Muscle of leg (tissue), 16 donors: ENCODE measurements at places on chromosomes 11 and 22.

- H3K27ac ChIP-seq: no peak overlapping the region
- H3K36me3 ChIP-seq: no peaks in the 10 kb centered on the region
- no peak overlapping the region for H3K4me3 ChIP-seq
- peaks cover 7% of the 10 kb centered on the region for H3K4me1 ChIP-seq
- DNase-seq: no peak
These were observed 1241.5 kb downstream of the BRD1 start for GRCh38 chr22:48585916-48586798.

- no peak for DNase-seq
- H3K27me3 ChIP-seq: peaks cover 9% of the 10 kb centered on the region
- no peaks in the 10 kb centered on the region for H3K36me3 ChIP-seq
- H3K4me3 ChIP-seq: no peak overlapping the region
These were observed 1291.0 kb downstream of the TBC1D22A start for GRCh38 chr22:48053486-48053885.

- H3K36me3 ChIP-seq: no peaks in the 10 kb centered on the region
- no peaks in the 10 kb centered on the region for H3K4me1 ChIP-seq
- no peaks in the 10 kb centered on the region for H3K27me3 ChIP-seq
- no peak overlapping the region for H3K4me3 ChIP-seq
- no peak for DNase-seq
- H3K27ac ChIP-seq: no peak overlapping the region
These were observed 3913.9 kb upstream of the OR11H1 start for GRCh38 chr22:11613898-11614755.

DNA sequence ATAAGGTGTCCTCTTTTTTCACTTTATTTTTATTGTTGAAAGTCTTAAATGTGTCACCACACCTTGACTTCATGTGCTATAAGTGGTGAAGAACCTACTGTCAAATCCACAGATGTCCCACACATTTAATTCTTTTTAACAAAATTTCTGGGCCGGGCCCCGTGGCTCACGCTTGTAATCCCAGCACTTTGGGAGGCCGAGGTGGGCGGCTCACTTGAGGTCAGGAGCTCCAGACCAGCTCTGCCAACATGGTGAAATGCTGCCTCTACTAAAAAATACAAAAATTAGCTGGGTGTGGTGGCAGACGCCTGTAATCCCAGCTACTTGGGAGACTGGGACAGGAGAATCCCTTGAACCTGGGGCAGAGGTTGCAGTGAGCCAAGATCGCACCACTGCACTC is 3.0 kb downstream of the CBL start:
- peaks cover 13% of the 10 kb centered on the region for H3K4me1 ChIP-seq
- H3K27me3 ChIP-seq: no peaks in the 10 kb centered on the region
- DNase-seq: no peak
- no peak overlapping the region for H3K27ac ChIP-seq

GRCh38 chr22:21939461-21939913 is 13.2 kb downstream of the PPM1F start:
- no peak overlapping the region for H3K4me3 ChIP-seq
- H3K4me1 ChIP-seq: peaks cover 88% of the 10 kb centered on the region
- peak; percentile 66 for DNase-seq
- peak overlapping the region; percentile 99 for H3K27ac ChIP-seq
- H3K36me3 ChIP-seq: peaks cover 65% of the 10 kb centered on the region
- H3K27me3 ChIP-seq: no peaks in the 10 kb centered on the region

GRCh38 chr11:30879322-30880005 is 293.3 kb upstream of the MPPED2 start:
- H3K4me3 ChIP-seq: no peak overlapping the region
- no peaks in the 10 kb centered on the region for H3K27me3 ChIP-seq
- DNase-seq: peak; percentile 89

DNA sequence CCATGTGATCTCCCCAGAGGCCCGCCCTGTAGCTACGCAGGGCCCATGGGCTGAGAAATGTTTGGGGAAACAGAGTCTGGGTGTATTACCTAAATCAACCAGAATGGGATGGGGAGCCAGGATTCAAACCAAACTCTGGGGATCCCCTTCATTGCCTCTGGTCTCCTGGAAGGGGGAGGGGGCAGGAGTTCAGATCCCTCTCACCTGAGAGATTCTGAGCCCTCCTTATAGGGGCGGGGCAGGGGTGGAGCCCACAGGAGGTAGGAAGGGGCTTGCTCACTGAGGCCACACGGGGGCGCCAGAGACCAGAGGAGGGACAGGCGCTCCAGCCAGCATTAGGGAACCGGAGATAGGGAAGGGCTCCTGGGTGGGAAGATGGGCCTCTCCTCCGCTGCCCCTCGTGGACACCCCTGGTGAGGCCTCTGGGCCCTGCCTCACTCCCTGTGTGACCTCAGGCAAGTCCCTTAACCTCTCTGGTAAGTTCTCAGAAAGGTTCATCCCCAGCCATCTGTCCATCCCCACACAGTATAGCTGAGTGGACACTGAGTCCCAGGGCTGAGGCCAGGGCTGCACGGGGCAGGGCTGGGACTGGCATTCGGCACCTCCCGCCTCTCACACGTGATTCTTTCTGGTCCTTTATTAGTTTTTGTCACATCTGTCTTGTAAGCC is 2.7 kb upstream of the CDC42BPG start:
- DNase-seq: peak; percentile 94
- H3K27me3 ChIP-seq: no peaks in the 10 kb centered on the region
- H3K27ac ChIP-seq: no peak overlapping the region
- H3K4me1 ChIP-seq: peaks cover 53% of the 10 kb centered on the region

- H3K4me1 ChIP-seq: peaks cover 30% of the 10 kb centered on the region
- no peak overlapping the region for H3K27ac ChIP-seq
- H3K36me3 ChIP-seq: no peaks in the 10 kb centered on the region
- peak overlapping the region; percentile 21 for H3K4me3 ChIP-seq
- peaks cover 70% of the 10 kb centered on the region for H3K27me3 ChIP-seq
These were observed 1.4 kb downstream of the KCNC1 start for GRCh38 chr11:17735818-17736578.

GRCh38 chr22:17773606-17774205 is 563 bp downstream of the BID start:
- peak overlapping the region; percentile 50 for H3K4me3 ChIP-seq
- no peaks in the 10 kb centered on the region for H3K36me3 ChIP-seq
- peak; percentile 47 for DNase-seq
- no peak overlapping the region for H3K27ac ChIP-seq
- peaks cover 50% of the 10 kb centered on the region for H3K4me1 ChIP-seq

- no peaks in the 10 kb centered on the region for H3K27me3 ChIP-seq
- no peak overlapping the region for H3K27ac ChIP-seq
- H3K4me3 ChIP-seq: no peak overlapping the region
- peaks cover 17% of the 10 kb centered on the region for H3K4me1 ChIP-seq
- no peaks in the 10 kb centered on the region for H3K36me3 ChIP-seq
- DNase-seq: peak; percentile 56
These were observed 57.5 kb downstream of the PTPRJ start for GRCh38 chr11:48037709-48038468.

GRCh38 chr11:124920870-124921609 is 2.0 kb downstream of the HEPN1 start:
- peaks cover 4% of the 10 kb centered on the region for H3K27me3 ChIP-seq
- peak; percentile 84 for DNase-seq
- peaks cover 31% of the 10 kb centered on the region for H3K4me1 ChIP-seq

DNA sequence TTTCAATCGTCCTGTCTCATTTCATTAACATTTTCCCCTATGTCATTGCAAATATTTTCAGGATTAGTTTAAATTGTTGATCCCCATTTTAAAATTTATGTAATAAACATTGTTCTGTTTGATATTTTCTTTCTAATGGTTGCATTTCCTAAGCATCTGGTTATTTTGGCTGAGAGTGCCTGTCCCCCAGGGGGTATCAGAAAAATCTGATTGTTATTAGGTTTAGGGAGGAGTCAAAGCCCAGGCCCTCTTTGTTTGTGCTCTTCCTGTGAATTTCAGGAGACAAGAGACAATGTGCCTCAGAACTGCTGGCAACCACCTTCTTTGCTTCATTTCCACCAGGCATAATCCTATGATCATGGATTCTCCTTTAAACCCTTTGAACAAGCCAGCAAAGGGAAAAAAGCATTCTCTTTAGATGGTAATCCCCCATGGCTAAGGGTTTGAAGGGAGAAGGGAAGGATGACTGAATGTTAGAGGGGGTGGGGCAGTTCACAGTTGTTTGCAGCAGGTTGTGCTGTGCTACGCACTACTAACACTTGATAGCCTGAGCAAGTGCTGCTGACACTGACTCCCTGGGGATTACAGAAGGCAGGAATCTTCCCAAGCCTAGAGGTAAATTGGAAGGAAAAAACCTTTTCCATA is 462.4 kb upstream of the LRRC4C start:
- H3K4me3 ChIP-seq: no peak overlapping the region
- no peaks in the 10 kb centered on the region for H3K36me3 ChIP-seq

GRCh38 chr11:65589444-65590239 is 6.0 kb downstream of the KCNK7 start:
- H3K4me3 ChIP-seq: no peak overlapping the region
- peaks cover 91% of the 10 kb centered on the region for H3K4me1 ChIP-seq
- H3K36me3 ChIP-seq: peaks cover 68% of the 10 kb centered on the region
- peak overlapping the region; percentile 76 for H3K27ac ChIP-seq

GRCh38 chr11:68854273-68854958 is 12.7 kb upstream of the CPT1A start:
- no peaks in the 10 kb centered on the region for H3K36me3 ChIP-seq
- H3K4me1 ChIP-seq: peaks cover 13% of the 10 kb centered on the region
- no peak overlapping the region for H3K27ac ChIP-seq
- no peak overlapping the region for H3K4me3 ChIP-seq
- peaks cover 33% of the 10 kb centered on the region for H3K27me3 ChIP-seq

GRCh38 chr11:127073621-127074020 is 73.1 kb upstream of the KIRREL3 start:
- H3K27ac ChIP-seq: no peak overlapping the region
- no peaks in the 10 kb centered on the region for H3K36me3 ChIP-seq
- peaks cover 12% of the 10 kb centered on the region for H3K4me1 ChIP-seq
- H3K4me3 ChIP-seq: no peak overlapping the region

DNA sequence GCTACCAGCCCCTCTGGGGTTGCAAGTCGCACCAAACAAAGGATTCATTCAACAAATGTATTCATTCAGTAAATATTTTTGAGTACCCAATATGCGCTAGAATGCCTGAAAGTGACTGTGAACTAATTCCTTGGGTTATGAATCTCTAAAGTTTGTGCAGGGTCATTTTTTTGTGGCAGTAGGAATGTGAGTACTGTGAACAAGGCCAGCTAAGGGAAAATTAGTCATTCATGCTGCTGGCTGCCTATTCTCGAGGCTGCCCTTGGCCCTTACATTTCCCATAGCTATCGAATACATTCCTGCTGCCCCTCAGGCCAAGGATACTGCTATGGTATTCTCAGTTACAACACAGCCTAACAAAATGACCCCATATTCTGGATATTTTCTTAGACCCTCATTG is 141.6 kb downstream of the TRPC6 start:
- H3K4me3 ChIP-seq: no peak overlapping the region
- DNase-seq: no peak
- peaks cover 12% of the 10 kb centered on the region for H3K4me1 ChIP-seq
- H3K36me3 ChIP-seq: no peaks in the 10 kb centered on the region
- H3K27ac ChIP-seq: no peak overlapping the region

GRCh38 chr11:17275400-17276235 is 921 bp upstream of the NUCB2 start:
- H3K27me3 ChIP-seq: no peaks in the 10 kb centered on the region
- H3K4me1 ChIP-seq: peaks cover 6% of the 10 kb centered on the region
- H3K36me3 ChIP-seq: no peaks in the 10 kb centered on the region
- no peak for DNase-seq
- H3K27ac ChIP-seq: peak overlapping the region; percentile 96

- H3K4me1 ChIP-seq: no peaks in the 10 kb centered on the region
- no peak for DNase-seq
- no peak overlapping the region for H3K27ac ChIP-seq
- H3K27me3 ChIP-seq: no peaks in the 10 kb centered on the region
These were observed 39.2 kb upstream of the LRRC32 start for GRCh38 chr11:76709756-76710155.

DNA sequence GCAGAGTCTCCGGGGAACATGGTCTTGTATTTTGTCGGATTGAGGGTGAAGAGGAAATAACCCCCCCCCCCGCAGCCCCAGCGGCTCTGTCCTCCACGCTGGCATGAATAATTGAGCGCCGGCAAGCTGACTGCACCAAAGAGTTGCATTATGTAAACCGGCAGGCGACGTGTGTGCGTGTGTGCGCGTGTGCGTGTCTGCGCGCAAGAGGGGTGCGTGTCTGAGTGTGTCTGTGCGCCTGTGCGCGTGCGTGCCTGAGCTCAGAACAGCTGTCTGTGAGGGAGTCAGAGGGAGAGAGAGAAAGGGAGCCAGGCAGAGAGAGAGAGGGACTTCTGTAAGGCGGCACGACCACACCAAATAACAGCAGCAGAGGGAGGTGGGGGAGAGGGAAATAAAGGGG is 94.4 kb downstream of the SCN3B start:
- no peaks in the 10 kb centered on the region for H3K36me3 ChIP-seq
- no peaks in the 10 kb centered on the region for H3K27me3 ChIP-seq
- H3K4me3 ChIP-seq: peak overlapping the region; percentile 38
- peaks cover 25% of the 10 kb centered on the region for H3K4me1 ChIP-seq
- DNase-seq: peak; percentile 82
- peak overlapping the region; percentile 67 for H3K27ac ChIP-seq

GRCh38 chr11:18699848-18700261 is 1.3 kb downstream of the TMEM86A start:
- H3K4me3 ChIP-seq: peak overlapping the region; percentile 58
- peak; percentile 80 for DNase-seq
- H3K4me1 ChIP-seq: peaks cover 25% of the 10 kb centered on the region
- H3K27me3 ChIP-seq: no peaks in the 10 kb centered on the region
- H3K27ac ChIP-seq: peak overlapping the region; percentile 55

GRCh38 chr11:77411137-77411707 is 62.7 kb downstream of the PAK1 start:
- H3K4me3 ChIP-seq: peak overlapping the region; percentile 70
- H3K4me1 ChIP-seq: peaks cover 27% of the 10 kb centered on the region
- no peaks in the 10 kb centered on the region for H3K27me3 ChIP-seq
- peak; percentile 45 for DNase-seq

DNA sequence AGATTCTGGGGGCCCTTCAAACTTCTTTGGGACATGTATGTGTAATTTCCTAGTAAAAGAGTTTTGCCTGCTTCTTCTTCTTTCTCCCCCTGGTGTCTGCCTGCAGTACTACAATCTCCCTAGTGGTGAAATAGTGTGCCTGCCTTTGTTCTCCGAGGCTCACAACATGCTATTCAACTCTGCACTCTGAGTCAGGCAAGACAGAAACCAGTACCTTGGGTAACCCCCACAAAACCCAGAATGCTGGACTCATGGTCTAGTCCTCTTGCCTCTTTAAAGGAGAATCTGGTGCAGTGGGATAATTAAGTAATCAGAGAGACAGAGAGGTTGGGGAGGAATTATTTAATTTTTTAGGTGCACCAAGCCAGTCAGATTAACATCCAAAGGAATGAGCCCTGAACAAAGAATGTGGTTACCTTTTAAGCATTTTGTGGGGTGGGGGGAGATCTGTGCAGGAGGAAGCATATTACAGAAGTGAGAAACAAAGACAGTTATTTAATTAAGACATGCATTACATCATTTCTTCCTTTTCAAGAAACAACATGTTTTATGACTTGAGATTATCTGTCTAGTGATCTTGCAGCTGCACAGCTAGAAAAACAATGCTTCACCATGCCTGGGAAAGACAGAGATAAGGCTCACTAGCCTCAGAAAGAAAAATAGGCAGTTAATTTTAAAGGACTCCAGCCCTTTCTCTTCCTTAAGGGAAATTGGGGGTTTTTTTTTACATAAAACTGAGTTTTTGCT is 11.0 kb upstream of the MS4A6A start:
- no peaks in the 10 kb centered on the region for H3K36me3 ChIP-seq
- no peaks in the 10 kb centered on the region for H3K4me1 ChIP-seq
- DNase-seq: peak; percentile 51
